Activated T-helper 1 cell treated with anti-CD3 and anti-CD28 coated beads, Interleukin-2, amount 50 U/mL, for 16 hours (primary cell): ENCODE measurements at places on chromosomes 7 and 10.

DNA sequence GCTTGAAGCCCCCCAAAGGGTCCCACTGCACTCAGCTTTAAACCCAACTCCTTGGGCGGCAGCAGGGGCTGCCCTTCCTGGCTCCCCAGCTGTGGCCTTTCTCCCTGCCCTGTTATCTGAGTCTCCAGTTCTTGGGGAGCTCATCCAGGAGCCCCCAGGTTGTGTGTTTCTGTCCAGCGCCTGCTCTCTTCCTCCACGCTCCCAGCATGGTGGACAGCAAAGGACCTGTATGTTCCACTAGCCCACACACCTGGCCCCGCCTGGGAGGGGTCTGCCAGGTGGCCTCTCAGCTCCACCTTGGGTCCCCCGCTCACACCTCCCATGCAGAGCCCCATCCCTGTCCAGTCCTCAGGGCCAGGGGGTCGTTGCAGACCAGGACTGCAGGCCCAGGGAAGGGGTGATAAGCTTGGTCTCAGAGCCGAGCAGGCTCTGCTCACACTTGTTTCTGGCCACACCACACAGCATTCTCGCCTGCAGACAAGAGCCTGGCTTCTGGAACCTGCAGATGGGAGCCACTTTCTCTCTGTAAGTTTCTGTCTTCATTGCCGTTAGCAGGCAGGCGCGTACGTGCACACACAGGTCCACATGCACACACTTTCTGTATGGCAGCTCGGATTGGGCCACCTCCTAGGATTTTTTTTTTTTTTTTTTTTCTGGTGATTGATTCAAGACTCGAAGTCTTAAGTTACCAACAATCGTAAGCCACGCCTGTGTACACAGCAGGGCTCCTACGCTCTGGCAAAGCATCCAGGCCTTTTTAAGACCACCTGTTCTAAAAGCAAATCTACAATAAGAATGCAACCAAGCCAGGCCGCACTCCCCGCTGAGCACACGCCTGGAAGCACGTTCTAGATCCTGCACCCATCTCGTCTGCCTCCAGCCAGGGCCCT, 104.6 kb downstream of the CYTH3 start:
- no peak for DNase-seq

DNA sequence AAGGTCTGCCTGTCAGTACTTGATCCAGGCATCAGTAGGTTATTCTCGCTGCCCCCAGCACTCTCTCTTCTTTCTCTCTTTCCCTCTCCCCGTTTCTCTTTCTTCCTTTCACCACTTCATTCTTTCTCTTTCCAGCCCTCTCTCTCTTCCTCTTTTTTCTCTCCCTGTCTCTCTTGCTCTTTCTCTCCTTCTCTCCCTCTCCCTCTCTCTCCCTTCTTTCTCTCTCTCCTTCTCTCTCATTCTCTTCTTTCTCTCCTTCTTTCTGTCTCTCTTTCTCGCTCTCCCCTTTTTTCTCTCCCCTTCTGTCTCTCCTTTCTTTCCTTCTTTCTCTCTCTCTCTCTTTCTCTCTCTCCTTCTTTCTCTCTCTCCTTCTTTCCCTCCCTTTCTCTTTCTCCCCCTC, 7.5 kb upstream of the DRGX start:
- DNase-seq: no peak

DNA sequence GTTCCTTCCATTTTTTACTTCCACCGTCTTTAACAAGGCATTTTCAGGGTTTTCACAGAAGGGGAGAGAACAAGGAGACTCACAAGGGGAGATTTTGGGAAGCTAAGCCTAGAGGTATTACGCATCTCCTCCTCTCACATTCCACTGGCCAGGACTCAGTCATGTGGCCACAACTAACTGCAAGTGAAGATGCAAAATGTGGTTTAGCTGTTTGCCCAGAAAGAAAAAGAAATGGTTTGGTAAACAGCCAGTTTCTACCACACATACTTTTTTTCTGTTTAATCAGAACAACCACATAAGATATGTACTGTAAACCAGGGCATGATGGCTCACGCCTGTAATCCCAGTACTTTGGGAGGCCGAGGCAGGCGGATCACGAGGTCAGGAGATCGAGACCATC, 21.4 kb upstream of the HELLS start:
- DNase-seq: no peak

DNA sequence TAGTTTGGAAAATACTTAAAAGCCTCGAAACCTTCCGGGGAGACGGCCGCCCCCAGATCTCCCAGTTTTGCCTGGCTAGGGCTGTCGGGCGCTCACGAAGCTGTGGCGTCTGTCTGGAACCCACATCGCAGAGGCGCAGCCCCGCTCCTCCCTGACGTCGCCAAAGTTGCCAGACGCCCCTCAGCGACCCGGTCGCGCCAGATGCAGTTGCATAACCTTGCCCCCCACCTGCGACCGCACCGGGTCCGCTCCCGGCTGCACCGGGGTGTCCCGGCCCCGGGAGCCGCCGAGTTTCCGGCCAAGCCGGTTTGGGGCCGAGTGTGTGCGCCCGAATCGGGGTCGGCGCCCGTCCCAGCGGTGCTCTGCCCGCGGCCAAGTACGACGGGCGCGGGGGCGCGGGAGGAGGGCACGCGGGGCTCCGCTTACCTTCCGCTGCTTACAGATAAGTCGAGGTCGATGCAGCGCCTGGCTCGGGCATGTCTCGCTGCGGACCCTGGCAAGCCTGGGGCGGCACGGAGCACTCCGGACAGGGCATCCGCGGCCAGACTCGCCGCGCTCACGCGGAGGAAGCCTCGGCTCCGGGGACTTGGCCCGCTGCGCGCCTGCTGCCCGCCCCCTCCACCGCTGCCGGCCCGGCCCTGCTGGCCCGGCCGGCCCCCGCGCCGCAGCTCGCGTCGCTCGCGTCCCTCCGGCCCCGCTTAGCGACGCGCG, 665 bp downstream of the INSYN2A start:
- DNase-seq: no peak

GRCh38 chr7:103887853-103888602, 101.4 kb downstream of the RELN start:
- DNase-seq: no peak

DNA sequence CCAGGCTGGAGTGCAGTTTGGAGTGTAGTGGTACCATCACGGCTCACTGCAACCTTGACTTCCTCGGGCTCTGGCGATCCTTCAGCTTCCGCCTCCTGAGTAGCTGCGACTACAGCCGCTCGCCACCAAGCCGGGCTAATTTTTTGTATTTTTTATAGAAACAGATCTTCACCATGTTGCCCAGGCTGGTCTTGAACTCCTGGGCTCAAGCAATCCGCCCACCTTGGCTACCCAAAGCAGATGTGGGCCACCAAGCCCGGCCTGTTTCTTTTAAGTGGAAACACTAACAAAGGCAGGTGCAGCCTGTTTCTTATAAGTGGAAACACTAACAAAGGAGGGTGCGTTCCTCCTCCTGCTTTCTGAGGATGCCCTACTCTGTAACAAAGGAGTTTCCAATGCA, 18.2 kb downstream of the PRF1 start:
- no peak for DNase-seq

DNA sequence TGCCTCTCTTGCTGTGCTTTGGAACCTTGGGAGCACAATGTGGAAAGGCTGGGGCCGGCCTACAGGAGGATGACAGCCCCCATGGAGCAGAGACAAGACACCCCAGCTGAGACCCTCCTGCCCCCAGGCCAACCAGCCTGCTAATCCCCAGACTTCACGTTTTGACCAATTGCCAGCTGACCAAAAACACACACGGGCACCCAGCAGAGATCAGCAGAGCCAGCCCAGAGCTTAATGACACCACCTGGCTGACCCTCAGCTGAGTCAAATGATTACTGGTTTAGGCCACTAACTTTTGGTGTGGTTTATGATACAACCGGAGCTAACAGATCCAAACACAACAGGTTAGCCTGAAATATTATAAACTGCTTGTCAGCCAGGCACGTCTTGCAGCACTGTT, 111.2 kb upstream of the KIF5B start:
- DNase-seq: no peak

DNA sequence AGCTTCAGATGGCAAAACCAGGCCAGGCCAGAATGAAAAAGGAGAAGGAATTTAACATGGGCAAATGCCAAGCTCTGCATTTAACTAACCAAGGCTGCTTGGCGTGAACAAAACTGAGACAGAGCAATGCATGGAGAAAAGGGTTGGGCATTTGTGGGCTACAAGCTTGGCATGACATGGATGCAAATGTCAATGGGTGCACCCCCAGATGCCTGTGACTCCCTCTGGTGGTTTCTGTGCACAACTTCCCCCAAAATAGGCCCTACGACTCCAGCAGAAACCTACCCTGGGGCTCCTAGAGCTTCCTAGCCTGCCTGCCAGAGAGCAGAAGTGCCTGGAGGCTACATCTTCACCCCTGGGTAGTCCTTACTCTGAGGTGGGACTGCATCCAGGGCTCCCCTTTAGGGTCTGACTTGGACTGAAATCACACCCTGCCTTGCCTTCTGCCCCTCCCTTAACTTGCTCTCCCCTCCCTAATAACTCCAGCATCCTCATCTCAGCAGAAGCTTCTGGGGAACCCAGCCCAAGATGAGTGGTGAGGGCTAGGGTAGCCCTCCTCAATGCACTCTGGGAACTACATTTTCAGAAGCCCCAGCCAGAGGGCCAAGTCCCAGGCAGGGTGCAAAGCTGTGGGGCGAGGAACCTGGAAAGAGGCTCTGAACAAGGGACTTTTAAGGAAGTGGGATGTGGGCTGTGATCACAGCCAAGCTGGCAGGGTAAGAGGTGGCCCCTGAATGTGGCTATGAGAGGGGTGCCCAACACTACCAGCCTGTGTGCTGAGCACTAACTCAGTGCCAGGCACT, 11.3 kb downstream of the GPRIN2 start:
- DNase-seq: no peak

- no peak for DNase-seq
Measured at GRCh38 chr10:14378387-14378960, 47.8 kb upstream of the FRMD4A start.

- peak; percentile 15 for DNase-seq
Measured at GRCh38 chr7:150567871-150568301, 696 bp downstream of the GIMAP4 start.

DNA sequence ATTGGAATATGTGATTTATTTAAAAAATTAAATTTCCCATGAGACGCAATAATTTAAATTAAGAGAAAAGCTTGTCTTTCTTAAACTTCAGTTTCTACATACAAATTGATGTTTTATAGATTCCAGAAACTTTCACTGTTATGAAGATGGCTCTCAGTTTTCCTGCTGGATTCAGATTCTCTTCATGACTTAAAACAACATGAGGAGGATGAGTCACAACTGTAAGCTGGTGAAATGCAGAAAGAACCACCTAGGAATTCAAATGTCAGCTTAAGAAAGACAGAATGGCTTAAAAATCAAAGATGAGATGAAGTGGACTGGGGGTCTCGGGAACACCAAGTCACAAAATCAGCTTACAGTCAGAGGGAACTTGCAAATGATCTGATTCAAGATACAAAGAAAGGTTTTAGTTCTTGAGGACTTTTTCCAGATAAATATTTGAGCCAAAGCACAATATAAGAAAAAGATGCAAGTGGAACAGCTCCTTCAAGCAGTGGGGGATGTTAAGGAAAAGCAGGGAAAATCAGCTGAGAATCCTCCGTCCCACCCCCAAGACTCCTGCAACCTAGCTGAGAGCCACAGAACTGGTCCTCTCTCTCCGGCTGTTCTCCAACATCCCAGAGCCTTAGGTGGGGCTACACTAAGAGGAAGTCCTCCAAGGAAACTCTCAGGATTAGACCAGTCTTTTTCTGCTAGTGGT, 279.8 kb downstream of the KCNMA1 start:
- DNase-seq: no peak

DNA sequence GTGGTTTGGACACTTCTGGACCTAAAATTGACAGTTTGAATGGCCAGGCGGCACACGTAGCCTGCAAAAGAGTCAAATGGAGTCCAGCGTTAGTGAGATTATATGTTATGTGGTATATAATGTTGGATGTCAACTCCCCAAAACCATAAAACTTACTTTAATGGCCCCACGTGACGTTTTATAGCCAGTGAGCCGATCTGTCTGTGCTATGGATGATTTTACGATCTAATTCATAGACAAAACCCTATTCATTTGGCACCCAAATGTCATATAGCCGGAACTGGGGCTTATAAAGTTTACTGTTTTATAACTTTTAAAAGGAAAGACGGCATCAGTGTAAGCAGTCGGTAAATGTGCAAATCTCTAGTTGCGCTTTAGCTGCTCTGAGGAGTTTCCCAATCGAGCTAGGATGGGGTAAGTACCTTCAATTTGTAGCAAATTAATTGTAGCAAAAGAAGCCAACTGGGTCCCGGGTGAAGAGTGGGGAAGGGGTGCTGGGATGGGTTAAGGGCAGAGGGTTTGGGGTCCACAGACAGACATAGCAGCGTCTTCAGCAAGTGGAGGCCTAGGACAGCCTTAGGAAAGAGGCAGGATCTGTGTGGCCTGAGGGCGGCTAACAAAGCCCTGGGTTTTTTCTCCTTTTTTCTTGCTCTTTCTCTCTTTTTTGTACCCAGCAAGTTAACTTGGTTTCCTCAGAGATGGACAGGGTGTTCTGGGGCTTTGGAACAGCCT, 3.2 kb downstream of the HOXA5 start:
- DNase-seq: no peak

DNA sequence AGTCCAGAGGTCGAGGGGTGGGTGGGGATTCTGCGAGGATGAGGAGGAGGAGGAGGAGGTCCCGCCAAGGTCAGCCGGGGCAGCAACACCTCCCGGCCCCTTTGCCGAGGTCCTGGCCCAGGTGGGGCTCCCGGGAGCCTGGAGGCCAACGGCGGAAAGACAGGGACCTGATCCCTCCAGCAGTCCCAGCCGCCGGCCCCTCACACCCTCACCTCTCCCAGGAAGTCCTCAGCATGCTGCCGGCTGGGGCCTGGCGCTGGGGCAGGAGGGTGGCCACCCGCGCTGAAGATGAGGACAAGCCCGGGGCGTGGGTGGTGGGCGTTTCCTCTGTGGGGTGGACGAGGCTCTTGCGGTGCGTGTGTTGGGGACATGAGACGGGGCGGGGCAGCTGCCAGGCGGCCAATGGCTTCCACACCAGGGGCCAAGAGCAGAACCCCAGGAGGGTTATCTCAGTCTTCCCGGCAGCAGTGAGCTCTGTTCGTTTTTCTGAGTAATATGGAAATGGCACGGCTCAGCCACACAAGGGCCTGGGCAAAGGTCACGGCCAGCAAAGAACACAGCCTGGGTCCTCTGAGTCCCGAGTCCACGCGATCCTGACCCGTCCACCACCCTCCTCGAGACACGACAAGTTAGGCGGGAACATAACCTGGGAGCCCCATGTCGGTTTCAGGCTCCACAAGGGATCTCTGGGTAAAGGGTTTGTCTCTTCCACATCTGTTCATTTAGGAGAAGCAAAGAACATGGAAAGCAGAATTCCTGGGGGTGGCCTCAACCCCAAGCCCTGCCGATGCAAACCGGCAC, 82.9 kb upstream of the PDGFA start:
- DNase-seq: no peak

DNA sequence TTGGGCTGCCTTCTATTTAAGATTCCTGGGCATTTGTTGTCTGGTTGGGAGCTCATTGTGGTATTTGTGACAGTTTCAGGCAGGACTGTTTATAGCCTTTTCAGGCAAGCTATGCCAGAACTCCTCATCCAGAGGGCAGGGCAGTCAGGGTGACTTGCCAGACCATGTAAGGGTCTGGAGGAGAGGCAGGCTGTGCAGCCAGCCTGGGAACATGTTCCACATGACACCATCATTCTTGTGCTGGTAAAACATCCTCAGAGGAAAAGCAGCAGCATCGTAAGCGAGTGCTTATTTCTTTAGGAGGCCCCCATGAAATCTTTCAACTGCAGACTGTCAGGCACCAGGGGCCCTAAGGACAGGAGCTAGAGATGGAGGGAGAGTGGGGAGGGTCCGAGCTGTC, 44.0 kb upstream of the SORBS1 start:
- DNase-seq: no peak

GRCh38 chr7:18175801-18176450, 148.3 kb upstream of the PRPS1L1 start:
- no peak for DNase-seq

- no peak for DNase-seq
Measured at GRCh38 chr10:63464402-63465292, 1.1 kb downstream of the JMJD1C start.
